Smooth muscle cell of the brain vasculature (primary cell): ENCODE measurements at places on chromosomes 11 and 22.

DNA sequence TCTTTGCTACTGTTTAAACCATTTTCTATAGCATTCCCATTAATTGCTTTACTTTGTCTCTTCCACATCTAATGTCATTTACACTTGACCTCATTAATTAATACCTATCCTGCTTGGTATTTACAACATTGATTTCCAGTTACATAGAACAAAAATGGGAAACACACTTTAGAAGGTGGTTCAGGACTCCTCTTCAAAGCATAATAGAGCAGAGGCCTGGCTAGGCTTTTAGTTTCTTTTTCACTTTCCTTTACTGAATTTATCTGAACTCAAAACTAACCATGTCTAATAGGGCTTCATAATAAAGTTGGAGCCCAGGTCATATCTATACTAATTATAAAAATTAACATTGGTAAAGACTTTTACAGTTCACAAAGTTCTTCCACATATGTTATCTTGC lies 648.0 kb upstream of the KIRREL3 start:
- no peak for DNase-seq

DNA sequence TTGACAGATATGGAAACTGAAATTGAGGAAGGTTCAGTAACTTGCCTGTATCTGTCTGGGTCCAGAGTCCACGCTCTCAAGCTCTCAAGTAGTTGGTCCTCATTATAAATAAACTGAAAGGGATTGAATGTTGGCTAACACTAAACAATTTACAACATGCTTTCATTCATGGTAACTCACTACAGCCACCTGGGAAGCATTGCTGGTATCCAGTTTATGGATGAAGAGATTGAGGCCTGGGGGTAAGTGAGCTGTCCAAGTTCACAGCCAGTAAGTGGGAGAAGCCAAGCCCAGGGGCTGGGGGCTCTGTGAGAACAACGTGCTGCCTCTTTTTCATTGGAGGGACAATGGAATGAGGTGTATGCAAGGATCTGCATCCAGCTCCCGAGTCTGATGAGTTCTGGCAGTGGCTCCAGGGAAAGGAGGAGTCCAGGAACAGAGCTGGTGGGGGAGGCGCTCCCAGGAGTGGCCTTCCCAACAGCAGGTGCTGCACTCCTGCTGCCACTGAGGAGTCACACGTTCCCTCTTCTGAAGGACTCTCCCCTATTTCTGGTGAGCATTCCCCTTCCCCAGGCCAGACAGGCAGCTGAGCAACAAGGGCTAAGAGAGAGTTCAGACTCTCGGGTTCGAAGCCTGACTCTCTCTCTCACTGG lies 175.8 kb downstream of the CSNK2A3 start:
- DNase-seq: no peak

DNA sequence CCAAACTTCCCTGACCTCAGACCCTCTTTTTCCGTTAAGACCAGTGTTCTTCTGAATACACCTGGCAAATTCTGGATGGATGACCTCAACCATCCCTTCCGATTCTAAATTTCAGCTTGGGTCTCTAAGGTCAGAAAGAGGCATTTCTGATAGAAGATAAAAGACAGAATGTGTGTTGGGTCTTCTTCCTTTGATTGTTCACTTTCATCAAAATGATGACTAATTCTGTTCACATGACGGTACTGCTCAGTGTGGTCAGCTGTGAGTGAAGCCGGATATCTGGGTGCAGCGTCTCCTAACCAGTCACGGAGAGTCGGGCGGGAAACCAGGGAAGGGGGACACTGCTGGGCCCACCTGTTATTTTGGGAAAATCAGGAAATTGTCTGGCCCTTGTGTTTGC lies 151.6 kb upstream of the NAV2 start:
- DNase-seq: no peak

DNA sequence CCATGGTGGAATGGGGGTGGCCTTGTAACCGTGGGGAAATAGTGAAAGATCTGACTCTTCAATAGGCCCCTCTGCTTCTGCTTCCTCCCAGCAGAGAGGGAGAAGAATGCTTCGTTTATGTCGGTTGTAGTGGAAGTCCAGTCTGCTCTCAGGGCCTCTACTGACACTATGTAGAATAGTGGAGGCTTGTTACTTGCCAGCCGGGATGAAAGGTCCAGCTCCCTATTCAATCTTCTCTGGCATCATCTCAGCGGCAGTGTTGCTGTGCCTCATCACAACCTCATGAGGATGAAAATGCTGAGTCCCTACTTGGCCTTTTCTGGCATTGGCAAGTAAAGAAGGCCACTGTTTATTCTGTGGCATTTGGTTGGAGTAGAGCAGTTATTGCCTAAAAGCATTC lies 820.9 kb upstream of the TENM4 start:
- no peak for DNase-seq

- DNase-seq: no peak
Measured at GRCh38 chr11:78607696-78608095, 33.0 kb upstream of the NARS2 start.

DNA sequence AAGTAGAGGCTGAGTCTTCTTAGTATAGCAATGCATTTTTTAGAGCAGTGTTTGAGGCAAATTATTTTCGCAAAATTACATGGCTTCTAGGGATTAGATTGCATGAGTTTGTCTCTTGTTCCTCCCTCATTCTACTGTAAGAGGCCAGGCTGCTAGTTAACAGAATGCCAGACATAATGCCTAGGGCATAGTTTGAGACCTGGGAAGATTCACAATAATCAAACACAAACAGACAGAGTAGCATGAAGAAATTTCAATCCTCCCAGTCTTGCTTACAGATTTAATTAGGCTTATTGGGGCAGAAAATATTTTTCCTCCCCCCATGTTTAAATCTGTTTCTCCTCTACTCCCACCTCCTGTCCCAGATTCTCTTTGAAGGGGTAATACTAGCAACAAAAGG lies 48.3 kb downstream of the ARHGEF12 start:
- no peak for DNase-seq

GRCh38 chr22:37545703-37546436 lies 14.4 kb upstream of the CDC42EP1 start:
- peak; percentile 98 for DNase-seq

DNA sequence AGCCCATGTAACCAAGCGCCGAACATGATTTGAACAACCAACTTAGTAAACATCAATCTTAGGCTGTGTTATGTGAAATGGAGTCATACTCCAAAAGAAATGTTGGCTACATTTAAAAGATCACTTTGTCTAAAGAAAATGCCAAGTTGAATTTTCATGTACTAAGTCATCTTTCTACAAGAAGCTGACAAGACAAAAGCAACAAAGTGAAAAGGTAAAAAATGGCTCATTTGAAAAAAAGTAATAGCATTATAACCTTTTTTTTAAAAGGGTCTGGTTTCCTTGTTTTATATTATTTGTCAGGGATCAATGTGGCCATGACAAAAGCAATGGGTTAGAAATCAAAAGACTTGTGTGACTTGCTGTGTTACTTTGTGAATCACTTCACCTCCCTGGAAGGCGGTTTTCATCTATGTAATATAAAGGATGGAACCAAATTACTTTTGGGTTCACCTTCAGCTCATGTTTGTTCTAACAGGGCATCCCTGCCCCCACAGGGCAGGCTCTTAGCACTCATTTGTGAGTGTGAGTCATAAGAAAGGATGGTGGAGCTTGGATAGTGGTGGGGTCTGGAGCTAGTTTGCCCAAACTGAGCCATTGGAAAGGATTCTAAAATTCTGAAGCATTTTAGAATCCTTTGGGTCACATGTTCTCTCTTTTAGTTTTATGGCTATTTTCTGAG lies 131.9 kb upstream of the MTMR2 start:
- DNase-seq: no peak
